ENCODE measurements at places on chromosomes 2 and 18.
A peak's percentile ranks its signal among the peaks of the same experiment; 100 is the strongest.

- no peak for DNase-seq
Observed at GRCh38 chr2:85181134-85181631, 48.0 kb downstream of the TCF7L1 start.

GRCh38 chr2:54936766-54937165, 113.5 kb downstream of the RTN4 start:
- no peak for DNase-seq

DNA sequence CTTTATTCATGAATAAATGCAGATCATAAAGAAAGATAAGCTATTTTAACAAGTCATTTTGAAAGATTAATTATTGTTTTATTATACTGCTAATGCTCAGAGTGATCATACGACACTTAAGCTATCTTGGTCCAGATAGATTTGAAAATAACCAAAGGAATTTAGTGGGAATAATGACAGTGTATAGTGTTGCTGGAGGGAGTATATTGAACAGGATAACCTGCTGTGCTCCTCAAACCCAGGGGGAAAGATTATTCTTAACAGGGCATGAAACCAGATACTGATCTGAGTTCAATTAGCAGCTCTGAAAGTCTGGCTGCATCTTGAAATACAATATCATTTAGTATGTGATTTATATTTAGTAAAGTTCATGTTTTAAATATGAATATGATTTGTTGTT, 216.3 kb upstream of the ITGA4 start:
- DNase-seq, result no peak

GRCh38 chr2:216283038-216283900, 89.0 kb downstream of the MARCHF4 start:
- no peak for DNase-seq

GRCh38 chr2:138716183-138716582, 64.0 kb downstream of the NXPH2 start:
- DNase-seq, result no peak

DNA sequence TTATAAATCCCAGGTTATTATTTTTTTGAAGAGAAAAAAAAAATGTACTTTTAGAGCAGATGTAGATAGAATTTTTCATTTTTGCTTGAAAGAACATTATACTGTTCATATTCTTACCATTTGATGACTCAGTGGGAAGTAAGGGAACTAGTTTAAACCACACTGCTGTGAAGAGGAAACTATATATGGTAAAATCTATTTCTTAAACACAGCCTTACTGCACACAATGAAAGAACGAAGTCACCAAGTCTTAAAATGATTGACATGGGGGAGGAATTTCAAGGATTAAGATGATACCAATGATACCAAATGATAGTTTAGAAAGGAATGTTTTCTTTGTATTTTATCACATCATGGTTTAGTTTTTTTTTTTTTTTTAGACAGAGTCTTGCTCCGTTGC, 5.0 kb downstream of the ACTR2 start:
- DNase-seq, result peak; percentile 88

DNA sequence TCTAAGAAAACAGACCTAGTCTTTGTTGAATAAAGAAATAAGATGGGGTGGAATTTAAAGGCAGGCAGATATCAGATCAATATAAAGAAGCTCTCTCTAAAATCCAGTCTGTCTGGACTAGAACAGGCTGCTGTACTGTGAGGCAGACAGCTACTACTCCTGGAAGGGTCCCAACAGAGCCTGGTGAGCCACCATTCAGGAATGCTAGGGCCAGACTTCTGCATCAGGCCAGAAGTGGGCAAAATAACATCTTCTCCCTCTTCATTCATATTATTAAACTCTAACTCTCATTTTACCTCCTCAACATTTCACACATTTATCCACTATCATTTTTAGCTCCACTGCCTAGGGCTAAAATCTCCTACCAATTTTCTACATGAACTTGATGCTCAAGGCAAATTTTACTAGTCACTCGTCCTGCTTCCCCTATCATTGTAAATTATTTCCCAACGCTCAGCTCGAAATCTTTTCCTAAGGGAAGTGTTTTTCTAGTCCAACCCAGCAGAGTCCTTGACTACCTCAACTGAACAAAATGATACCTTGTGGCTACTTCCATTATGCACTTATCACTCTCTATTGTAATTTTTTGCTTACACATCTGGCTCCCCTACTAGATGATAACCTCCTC, 45.2 kb upstream of the GLS start:
- peak; percentile 80 for DNase-seq

GRCh38 chr2:26483516-26483915, 5.6 kb upstream of the OTOF start:
- DNase-seq, result no peak

DNA sequence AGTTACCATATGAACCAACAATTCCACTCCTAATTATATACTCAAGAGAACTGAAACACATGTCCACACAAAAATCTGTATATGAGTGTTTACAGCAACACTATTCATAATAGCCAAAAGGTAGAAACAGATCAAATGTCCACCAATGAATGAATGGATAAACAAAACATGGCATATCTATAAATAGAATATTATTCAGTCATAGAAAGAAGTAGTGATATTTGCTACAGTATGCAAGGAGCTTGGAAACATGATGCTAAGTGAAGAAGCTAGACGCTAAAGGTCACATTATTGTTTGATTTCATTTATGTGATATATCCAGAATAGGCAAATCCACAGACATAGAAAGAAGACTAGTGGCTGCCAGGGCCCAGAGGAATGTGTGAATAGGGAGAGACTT, 92.0 kb downstream of the RTTN start:
- no peak for DNase-seq

DNA sequence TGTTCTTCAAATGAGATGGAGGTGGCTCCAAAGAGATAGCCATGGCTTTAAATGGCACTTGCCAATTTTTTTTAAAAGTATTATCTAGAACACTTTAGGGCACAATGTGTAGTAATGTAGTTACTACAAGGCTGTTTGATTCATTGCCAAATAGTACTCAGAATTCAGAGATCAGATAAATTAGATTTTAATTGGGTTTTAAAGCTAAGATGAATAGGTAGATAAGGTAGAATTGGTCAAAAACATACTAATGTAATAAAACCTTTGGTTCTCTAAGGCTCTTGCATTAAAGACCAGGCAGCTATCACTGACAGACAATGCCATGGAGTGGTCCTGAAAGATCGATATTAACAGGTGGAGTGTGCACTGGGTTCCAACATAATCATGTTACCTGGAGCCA, 365.9 kb downstream of the LRRTM1 start:
- no peak for DNase-seq

- DNase-seq, result peak; percentile 78
Observed at GRCh38 chr2:73112913-73113854, at the start of gene RAB11FIP5. Gene RAB11FIP5 (minus strand): TSS chr2:73112948. CDS start chr2:73112777, 171 bp downstream.

DNA sequence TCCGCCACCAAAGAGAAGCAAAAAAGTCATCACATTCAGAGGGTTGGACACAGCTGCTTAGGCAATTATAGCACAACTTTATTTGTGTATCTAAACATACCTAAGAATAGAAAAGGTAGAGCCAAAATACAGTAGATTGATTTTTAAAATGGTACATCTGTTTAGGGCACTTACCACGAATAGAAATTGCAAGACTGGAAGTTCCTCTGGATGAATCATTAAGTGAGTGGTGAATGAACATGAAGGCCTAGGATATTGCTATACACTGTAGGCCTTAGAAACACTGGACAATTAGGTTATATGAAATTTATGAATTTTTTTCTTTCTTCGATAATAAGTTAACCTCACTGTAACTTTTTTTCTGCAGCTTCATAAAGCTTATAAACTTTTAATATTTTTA, 687.0 kb downstream of the BCL11A start:
- DNase-seq, result no peak

DNA sequence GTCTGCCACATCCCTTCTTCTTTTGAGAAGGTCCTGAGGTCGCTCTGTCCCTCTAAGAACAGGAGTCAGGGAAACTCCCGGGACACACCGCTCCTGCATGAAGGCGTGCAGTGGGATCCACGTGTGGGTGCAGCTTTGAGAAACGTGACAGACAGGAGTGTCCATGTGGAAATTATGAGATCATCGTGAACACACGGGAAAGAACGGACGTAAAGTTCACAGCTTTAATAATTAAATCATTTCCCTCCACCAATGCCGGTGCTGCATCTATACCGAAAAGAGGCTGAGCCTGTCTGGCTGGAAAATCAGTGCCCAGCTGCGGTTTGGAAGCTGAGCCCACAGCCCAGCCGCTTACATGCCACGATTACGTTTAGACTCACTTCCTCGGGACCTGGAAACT, 372.4 kb upstream of the SALL3 start:
- DNase-seq, result no peak

DNA sequence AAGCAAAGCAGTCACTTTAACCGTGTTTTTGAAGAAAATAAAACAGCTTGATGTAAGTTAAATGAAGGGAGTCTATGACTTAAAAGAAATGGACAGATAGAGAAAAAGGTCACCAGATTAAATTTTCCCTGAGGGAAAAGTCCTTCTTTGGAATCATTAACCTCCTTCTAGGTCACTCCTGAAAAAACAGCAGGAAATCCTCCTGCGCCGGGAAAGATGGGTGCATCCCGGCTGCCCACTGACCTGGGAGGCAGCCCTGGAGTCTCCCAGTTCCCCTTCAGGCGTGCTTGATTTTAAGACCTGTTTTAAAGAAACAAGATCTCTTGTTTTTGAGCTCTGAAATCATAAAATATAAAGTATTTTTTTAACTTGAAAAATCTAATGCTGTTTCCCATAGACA, 18.4 kb upstream of the ZNF521 start:
- DNase-seq, result no peak

DNA sequence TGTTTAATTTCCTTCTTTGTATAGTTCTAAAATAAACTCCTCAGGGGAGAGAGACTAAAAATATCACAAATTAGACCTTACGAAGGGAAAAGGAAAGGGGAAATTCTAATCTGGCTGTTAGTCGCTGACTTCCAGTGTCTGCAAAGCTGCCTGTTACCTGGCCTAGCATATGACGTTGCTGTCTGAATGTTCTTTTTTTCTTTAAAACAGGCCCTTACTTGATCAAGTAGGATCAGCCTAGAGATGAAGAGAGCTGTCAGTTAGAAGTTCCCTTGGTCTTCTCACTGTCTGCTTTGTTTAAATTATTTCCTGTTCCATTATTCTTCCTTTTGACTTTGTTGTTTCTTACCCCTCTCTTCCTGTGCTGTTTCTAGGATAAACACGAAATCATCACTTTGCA, 11.2 kb downstream of the NCK2 start:
- no peak for DNase-seq

- DNase-seq, result no peak
Observed at GRCh38 chr18:70165936-70166335, 39.6 kb downstream of the RTTN start.

- peak; percentile 77 for DNase-seq
Observed at GRCh38 chr2:120939595-120940318, 204.1 kb downstream of the GLI2 start.

DNA sequence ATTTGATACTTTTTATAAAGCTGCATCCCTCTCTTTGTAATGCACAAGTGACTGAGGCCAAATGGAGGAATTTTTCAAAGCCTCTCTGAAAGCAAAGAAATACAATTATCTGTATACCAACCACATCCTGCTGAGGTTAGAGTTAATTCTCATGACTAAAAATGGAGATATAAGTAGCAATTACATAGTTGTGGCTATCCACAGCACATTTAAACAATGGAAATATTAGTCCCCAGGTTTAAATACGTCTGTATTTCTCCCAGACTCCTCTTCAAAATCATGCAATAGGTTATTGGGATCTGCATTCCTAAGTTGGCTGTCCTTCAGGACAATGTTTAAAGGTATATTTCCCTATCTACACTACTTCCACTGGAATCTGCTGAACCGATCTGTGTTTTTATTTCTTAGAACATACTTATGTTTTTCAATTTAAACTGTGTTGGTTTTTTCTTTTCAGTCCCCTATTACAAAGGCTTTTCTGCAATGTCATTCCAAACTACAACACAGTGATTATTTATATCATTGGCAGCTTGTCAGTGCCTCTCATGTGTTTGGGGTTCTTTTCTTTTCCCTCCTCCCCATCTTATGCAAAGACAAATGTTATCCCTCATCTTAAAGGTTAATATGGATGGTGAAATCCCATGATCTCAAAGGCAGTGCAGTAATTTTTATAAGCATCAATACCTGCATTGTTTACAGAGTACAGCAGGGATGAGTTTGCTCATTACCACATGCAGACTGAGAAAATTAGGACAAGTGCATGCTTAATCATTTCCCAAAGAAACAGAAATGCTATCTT, 134.8 kb upstream of the FSHR start:
- no peak for DNase-seq

GRCh38 chr2:138763971-138764370, 16.2 kb downstream of the NXPH2 start:
- DNase-seq, result no peak

GRCh38 chr2:147554521-147555107, 290.2 kb upstream of the ACVR2A start:
- DNase-seq, result no peak

GRCh38 chr2:119338826-119339561, 27.6 kb downstream of the C2orf76 start:
- no peak for DNase-seq

DNA sequence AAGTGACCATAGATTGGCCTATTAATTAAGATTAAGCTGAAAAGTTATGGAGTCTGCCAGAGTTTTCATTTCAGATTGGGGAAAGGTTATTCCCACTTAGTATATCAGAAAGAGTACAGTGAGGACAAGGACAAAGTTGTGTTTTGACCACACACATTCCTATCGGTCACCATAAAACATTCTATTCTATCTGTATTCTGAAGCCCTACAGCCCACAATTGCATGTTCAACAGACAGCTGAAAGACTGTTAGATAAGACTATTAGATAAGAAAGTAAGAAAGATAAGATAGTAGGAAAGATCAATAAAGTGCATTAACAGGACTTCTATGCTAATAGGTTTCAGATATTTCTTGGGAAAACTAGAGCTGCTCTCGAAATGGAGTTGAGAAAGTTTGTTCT, 26.7 kb upstream of the ACYP2 start:
- no peak for DNase-seq

GRCh38 chr2:238299803-238300202, 11.4 kb upstream of the PER2 start:
- DNase-seq, result no peak

GRCh38 chr2:168355121-168355520, 101.0 kb upstream of the CERS6 start:
- no peak for DNase-seq

GRCh38 chr2:96145848-96146152, 560 bp upstream of the DUSP2 start:
- DNase-seq, result no peak

- no peak for DNase-seq
Observed at GRCh38 chr18:67428805-67429204, 87.7 kb downstream of the DSEL start.

DNA sequence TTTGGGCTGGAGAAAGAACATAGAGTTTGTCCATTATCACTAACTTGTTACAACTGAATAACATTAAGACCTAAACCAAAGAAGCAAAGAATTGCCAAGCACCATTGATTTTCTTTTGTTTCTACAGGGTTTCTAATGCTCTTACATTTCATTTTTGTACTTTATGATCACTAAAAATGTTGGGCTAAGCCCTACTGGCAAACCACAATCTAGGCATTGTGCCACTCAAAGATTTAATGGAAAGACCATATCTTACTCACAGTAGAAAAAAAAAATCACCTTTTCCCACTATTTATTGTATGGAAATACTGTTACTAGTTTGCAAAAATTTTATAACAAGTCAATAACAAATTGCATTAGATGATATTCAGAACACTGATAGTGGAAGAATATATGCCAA, 447.4 kb upstream of the PKDCC start:
- no peak for DNase-seq
